ENCODE measurements at places on chromosomes 2 and 18.

- no peak for DNase-seq
Measured at GRCh38 chr2:40359811-40360210, 92.1 kb downstream of the SLC8A1 start.

- DNase-seq = no peak
Measured at GRCh38 chr2:150159300-150159699, 328.2 kb downstream of the RND3 start.

DNA sequence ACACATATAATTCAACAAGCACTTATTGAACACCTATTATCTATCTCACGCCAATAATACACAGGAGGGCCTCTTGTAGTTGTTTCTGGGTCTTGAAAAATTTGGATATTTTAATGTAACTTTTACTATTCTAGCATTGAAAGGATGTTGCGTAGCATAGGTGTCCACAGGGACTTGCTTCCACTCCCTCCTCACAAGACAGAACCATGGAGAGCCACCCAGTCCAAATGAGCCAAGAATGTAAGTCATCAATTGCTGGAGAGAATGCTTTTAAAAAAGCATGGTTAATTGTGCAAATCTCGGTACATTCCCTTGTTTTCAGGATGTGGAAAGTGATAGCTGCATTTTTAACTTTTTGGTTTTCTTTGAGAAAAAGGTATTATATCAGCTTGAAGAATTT lies 46.8 kb downstream of the DOCK10 start:
- no peak for DNase-seq

DNA sequence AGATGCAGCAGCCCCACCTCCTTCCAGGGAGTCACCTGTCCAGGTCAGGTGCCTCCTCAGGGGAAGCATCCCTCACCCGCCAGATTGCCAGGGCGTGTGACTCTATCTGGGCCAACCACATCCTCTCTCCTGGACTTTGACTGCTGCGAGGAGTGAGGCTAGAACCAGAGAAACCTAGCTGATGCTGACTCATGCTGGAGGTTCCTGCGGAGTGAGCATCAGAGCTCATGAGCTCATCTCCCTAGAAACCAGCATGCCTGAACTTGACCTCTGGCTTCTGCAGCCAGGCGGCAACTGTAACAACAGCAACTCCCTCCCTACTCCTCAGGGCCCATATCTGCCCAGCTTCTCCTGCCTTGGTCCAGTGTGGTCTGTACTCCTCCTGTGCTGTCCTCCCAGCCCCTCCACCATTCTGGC lies 28.3 kb upstream of the NT5DC4 start:
- DNase-seq = no peak

- no peak for DNase-seq
Measured at GRCh38 chr18:47471784-47472183, 220.3 kb upstream of the SKOR2 start.

DNA sequence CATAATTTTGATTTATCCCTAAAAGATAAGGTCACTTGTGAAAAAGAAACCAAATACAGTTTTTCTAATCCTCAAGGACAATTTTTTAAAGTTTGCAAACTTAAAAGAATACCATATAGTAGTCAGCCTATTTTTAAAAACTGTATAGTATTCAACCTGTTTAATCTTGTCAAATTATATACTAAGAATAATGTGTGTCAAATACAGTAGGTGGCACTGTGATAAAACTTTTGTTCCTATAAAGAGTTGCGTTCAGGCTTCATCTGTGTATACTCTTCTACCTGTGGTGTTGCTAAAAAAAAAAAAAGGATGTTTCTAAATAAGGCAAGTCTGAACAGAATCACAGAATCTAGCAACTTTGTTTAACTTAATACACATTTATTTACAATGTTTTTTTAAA lies 68.6 kb downstream of the CCDC138 start:
- no peak for DNase-seq

- no peak for DNase-seq
Measured at GRCh38 chr2:128354726-128355470, 36.2 kb upstream of the HS6ST1 start.

GRCh38 chr2:108220191-108220590 lies 19.6 kb upstream of the SULT1C3 start:
- no peak for DNase-seq

DNA sequence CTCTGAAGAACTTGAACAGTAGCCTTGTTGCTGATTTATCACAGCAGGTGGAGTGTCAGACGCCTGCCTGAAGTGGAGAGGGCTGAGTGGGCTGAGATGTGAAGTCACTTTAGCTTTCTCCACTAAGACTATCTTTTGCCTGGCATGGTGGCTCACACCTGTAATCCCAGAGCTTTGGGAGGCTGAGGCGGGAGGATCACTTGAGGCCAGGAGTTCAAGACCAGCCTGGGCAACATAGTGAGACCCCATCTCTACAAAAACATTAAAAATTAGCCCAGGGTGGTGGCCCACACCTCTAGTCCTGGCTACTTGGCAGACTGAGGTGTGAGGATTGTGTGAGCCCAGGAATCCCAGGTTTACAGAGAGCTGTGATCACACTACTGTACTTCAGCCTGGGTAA lies 60.6 kb upstream of the TTC39C start:
- no peak for DNase-seq

DNA sequence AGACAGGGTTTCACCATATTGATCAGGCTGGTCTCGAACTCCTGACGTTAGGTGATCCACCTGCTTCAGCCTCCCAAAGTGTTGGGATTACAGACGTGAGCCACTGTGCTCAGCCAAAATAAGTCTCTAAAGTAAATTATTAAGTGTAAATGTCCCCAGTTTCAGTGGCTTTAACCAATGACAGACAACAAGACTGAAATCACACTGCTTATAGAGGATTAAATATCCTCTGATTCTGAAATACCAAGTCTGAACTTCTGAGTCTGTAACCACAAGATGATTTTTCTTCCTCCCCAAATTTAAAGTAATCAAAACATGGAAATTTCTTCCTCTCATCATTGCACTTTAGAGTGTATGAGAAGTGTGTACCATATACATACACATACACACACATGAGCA lies 16.5 kb upstream of the ANKRD44 start:
- no peak for DNase-seq

DNA sequence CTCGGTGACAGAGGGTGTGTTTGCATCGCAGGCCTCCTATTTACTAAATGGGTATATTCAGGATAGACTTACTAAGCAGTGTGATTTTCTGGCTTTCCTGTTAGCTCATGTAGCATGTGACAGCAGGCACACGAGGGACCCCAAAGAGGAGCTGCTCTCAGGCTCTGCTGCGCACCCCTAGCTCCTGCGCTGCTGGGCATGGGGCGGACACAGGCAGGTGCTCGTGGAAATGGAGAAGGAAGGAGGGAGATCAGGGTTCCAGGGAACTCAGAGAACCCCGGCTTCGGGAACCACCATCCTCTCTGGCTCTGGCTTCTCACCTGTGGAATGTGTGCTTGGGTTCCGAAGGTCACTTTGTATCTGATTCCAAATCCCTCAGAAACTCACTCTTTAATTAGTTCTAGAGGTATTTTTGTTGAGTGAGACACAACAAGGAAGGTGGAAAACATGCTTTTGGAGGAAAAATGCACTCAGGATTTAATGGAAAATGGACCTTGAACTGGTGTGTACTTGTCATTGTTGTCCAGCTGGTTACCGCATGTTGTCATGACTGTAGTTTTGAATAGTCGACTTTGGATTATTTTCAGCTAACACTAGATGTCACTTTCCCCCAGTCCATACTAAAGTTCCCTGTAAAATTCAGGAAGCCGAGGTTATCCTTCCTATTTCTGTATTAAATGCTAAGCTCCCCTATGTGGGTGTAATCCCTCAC lies 3.5 kb downstream of the SNTG2 start:
- DNase-seq = no peak

- DNase-seq = no peak
Measured at GRCh38 chr2:647003-647560, 30.1 kb downstream of the TMEM18 start.

DNA sequence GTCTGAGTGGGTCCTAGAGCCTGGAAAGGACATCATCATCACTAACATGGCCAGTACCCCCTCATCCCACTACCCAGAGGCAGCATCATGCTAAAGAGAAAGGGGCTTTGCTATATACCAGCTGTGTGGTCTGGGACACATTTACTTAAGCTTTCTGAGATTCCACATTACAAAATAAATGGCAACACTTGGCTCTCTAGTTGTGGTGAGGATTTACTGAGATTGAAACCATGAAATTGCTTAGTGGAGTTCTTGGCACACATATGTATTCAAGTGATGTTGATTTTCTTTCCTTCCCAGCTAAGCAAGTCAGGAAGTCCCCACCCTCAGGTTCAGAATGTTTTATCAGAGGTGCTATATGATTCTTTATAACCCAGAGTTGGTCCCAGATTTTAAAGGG lies 362.0 kb downstream of the CLIP4 start:
- DNase-seq = no peak

Measured in tibial nerve (tissue), 4 donors.